ENCODE measurements at places on chromosomes 12 and 14.

DNA sequence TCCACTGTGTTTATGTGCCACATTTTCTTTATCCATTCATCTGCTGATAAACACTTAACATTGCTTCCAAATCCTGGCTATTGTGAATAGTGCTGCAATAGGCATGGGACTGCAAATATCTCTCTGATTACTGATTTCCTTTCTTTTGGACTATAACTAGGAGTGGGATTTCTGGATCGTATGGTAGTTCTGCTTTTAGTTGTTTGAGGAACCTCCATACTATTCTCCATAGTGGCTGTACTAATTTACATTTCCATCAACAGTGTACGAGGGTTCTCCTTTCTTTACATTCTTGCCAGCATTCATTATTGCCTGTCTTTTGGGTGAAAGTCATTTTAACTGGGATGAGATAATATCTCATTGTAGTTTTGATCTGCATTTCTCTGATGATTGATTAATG is 47.6 kb downstream of the TAOK3 start:
- no peak for DNase-seq

- no peak for DNase-seq
These were observed 1.0 kb downstream of the NUAK1 start for GRCh38 chr12:106137530-106138356.

GRCh38 chr14:69587389-69587788 is 12.7 kb upstream of the CCDC177 start:
- no peak for DNase-seq

DNA sequence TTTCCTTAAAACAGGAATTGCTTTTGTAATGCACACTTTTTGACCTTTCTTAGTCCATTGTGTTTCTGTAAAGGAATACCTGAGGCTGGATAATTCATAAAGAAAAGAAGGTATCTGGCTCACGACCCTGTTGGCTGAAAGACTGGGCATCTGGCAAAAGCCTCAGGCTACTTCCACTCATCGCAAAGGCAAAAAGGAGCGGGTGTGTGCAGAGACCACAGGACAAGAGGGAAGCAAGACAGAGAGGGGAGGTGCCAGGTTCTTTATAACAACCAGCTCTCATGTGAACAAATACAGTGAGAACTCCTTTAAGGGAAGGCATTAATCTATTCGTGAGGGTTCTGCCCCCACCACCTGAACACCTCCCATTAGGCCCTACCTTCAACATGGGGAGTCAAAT is 182.1 kb downstream of the C12orf50 start:
- no peak for DNase-seq

GRCh38 chr12:103085541-103085940 is 128.1 kb downstream of the ASCL1 start:
- DNase-seq, result no peak

- no peak for DNase-seq
These were observed 157.0 kb upstream of the RMST start for GRCh38 chr12:97305651-97306050.

GRCh38 chr12:16303939-16304338 is 26.5 kb upstream of the SLC15A5 start:
- no peak for DNase-seq

DNA sequence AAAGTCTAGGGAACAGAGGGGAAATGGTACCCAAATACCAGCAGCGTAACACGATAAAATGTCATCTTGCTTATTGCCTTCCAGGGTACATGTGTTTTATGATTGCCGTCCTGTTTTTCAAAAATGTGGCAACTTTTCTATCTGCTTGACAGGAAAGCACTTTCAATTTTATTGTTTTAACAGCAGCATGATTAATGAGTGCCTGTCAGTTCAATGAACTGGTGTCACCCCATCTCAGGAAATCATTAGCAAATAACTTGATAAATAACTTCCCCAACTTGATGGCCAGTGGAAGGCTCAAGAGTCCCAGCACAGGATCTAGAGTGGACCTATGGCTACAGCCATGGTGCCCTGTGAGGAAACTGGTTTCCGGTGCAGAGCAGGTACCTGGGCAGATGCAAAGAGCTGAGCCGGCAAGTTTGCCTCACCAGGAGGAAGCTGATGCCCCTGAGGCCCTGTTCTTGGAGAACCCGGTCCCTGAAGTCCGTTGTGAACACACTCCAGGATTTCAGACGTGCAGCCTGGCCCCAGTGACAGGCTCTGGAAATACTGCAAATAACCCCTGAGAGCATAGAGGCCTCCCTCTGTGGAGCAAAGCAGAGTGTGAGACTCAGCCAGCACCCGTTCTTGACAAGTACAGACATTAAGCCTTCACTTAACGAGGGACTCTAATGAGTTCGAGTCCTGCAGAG is 173.5 kb upstream of the SFSWAP start:
- no peak for DNase-seq

GRCh38 chr12:110366321-110367142 is 37.0 kb downstream of the ANAPC7 start:
- DNase-seq, result no peak

- no peak for DNase-seq
These were observed 10.5 kb upstream of the PRMT5 start for GRCh38 chr14:22939684-22940083.

DNA sequence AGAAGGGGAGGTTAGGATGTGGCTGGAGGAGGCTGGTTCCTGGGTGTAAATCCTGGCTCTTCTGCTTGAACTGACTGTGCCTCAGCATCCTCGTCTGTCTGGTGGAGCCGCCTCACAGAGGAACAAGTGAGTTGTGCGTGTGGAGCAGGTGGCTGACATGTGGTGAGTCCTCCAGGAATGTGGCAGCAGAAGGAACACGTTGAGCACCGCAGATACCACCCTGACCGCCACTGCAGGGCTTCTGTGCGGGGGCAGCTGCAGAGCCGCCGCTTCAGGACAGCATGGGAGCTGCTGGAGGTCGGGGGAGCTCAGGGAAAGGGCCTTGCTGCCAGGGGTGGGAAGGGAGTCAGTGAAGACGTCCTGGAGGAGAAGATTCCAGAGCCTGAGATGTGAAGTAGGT is 48.9 kb downstream of the TRAF3 start:
- DNase-seq, result no peak

- DNase-seq, result no peak
These were observed 400 bp upstream of the NDUFA12 start for GRCh38 chr12:95003921-95004272.

GRCh38 chr14:61887628-61888027 is 125.4 kb downstream of the SNAPC1 start:
- no peak for DNase-seq
